ENCODE measurements at places on chromosomes 12 and 14.

DNA sequence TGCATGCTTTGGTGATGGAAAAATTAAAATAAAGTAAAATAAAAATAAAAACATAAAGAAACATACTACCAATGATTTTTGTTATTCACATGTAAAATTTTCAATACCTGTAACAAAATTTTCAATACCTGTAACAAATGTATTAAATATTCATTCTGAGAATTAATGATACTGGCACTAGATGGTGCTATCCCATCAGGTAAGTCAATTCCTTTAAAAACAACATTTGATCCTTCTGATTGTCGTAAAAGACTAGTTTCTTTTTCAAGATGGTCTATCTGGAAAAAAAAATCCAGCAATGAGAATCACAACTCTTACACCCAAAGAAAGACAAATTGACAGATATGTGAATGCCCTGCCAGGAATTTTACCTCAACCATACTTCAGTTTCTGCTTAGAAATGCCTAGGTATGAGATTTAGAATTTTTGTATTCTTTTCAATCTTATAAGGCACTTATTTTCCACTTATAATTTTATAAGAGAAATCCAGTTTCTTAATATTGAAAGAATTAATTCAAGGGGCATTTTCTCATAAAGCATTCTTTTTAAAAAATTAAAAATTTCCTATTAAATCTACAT is 30.7 kb downstream of the CEP290 start:
- DNase-seq = no peak

- DNase-seq = no peak
These were observed 1154.5 kb downstream of the AACS start for GRCh38 chr12:126219654-126220279.

DNA sequence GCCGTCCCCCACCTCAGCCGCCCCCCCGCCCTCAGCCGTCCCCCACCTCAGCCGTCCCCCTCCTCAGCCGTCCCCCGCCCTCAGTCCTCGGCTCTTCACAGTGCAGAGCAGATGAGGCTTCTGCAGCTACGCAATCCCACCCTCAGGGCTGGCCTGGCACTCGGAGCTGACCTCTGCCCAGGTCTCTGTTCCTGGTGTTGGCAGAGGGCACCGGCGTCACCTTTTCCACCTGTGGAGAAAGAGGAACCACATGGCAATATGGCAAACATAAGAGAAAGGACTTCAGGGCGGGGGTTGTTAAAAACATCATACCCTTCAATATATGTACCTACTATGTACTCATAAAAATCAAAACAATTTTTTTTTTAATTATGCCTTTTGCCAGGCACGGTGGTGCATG is 45.8 kb downstream of the MLXIP start:
- DNase-seq = no peak

GRCh38 chr12:54370171-54370730 is 6.0 kb upstream of the GPR84 start:
- DNase-seq = no peak

GRCh38 chr12:131041216-131041967 is 87.7 kb downstream of the ADGRD1 start:
- DNase-seq = no peak

DNA sequence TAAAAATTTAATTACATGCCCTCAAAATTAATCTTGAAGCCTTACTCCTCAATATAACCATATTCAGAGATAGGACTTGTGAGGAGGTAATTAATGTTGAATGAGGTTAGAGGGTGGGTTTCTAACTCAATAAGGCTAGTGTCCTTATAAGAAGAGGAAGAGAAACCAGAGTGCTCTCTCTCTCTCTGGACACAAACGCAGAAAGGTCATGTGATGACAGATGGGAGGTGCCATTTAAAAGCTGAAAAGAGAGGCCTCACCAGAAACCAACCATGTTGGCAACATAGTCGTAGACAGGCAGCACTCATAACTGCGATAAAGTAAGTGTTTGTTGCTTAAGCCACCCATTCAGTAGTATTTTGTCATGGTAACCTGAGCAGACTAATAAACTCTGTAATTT is 378.5 kb upstream of the LMO3 start:
- no peak for DNase-seq

GRCh38 chr12:66603461-66603860 is 75.4 kb downstream of the GRIP1 start:
- no peak for DNase-seq

DNA sequence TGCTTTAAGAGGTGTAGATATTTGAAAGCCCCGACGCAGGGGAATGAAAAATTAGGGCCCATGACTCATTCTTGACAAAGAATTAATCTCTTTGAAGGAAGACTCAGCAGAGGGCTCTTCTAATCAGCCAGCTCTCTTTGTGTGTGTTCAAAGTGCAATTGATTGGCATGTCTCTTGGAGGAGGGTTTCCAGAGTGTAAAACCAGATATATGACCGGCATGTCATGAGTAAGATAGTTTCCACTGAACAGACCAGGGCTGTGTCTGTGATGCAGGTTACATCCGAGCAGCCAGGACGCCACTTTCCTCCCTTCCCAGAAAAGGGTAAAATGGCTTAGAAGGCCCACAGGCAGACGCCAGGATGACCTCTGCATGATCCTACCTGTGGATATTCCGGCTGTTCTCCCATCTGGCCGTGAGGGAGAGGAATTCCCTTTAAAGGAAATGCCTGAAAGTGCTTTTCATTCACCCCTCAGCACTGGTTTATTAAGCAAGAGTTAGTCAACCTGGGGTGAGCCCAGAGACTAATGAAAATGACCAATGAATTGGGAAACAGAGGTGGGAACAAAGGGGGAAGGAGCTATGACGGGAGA is 7.2 kb upstream of the KRT75 start:
- no peak for DNase-seq

GRCh38 chr12:68043435-68043834 is 54.2 kb downstream of the IFNG-AS1 start:
- no peak for DNase-seq

GRCh38 chr12:113262710-113263109 is 41.4 kb downstream of the TPCN1 start:
- DNase-seq = no peak

GRCh38 chr12:12563290-12563928 is 746 bp upstream of the DUSP16 start:
- no peak for DNase-seq

- DNase-seq = no peak
These were observed 1013.6 kb downstream of the FLRT2 start for GRCh38 chr14:86543521-86543920.

- DNase-seq = no peak
These were observed 205.3 kb upstream of the HMGA2 start for GRCh38 chr12:65619018-65619417.

- no peak for DNase-seq
These were observed 24.9 kb upstream of the C12orf76 start for GRCh38 chr12:110073049-110073831.
